ENCODE measurements at places on chromosomes 1 and 21.

- peak; percentile 54 for DNase-seq
Measured at GRCh38 chr1:215082532-215083382, at the start of gene KCNK2. TSS of gene KCNK2 (plus strand) at chr1:215082737. CDS start at chr1:215083386, 649 bp downstream.

GRCh38 chr21:32096411-32096810 is 182.4 kb downstream of the MIS18A start:
- DNase-seq = no peak

- DNase-seq = no peak
Measured at GRCh38 chr21:32349333-32349944, 43.4 kb downstream of the URB1 start.

- DNase-seq = no peak
Measured at GRCh38 chr1:243471026-243471685, 215.3 kb downstream of the SDCCAG8 start.

- no peak for DNase-seq
Measured at GRCh38 chr1:28259934-28260802, 850 bp downstream of the SESN2 start.

- DNase-seq = no peak
Measured at GRCh38 chr1:220544901-220545303, 17.0 kb downstream of the MARK1 start.

- no peak for DNase-seq
Measured at GRCh38 chr1:205310976-205311704, 10.4 kb downstream of the NUAK2 start.

DNA sequence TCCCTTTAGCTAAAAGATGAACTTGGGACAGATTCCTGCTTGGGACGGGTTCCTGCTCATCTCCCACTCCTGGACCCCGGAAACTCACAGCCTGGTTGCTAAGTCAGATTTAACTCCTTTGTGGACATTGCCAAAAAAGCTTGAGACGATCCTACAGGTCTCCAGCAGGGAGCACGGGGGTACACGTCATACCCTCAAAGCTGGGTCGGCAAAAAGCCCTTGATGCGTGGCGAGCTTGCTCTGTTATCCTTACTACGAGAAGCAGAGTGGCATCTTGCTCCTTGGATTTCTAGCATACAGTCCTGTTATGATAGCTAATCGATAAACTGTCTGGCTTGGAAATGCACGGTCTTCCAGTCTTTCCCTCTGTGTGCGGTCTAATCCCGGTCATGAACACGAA is 60.8 kb upstream of the KRTAP19-8 start:
- DNase-seq = no peak

DNA sequence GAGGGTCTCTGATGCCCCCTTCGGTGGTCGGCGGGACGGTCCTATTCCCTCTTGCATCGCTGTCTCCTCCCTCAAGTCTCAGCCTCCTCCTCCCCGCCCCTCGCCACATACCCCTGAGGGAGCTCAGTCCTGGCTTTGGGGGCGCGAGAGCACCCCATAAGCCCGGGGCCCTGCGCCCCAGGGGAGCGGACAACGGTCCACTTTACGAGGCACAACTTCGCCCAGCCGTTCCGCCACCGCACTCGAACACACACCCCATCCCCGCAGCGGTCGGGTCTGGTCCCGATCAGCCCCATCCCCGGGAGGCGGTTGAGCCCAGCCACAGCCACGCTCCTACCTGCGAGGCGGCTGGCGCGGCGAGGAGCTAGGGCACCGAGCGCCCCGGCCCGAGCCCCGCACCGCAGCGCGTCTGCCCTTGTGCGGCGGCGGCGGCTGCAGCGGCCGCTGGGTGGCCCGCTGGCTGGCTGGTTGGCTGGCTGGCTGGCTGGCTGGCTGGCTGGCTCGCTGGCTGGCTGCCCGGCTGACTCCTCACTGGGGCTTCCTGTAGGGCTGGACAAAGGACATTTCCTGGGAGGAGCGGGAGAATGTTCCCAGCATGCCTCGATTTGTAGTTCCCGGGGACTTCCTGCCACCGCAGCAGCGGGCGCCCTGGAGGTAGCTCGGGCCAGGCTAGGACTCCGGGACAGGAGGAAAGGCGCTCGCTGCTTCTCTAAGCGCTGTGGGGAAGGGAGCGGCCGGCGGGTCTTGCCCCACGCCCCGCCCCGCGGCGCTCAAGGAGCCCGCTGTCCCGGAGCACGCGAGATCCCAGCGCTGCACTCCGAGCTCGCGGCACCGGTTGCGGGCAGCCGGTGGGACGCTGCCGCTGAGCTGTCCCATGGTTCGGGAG is at the start of gene ZNF697:
ZNF697 (minus strand) TSS at position 533 of the 886 bp plus-strand sequence. CDS start 22,166 bp downstream, outside the sequence.
- peak; percentile 90 for DNase-seq

GRCh38 chr1:201424146-201424545 is 2.6 kb upstream of the TNNI1 start:
- DNase-seq = no peak

- DNase-seq = no peak
Measured at GRCh38 chr1:208145167-208145566, 99.0 kb downstream of the PLXNA2 start.

- no peak for DNase-seq
Measured at GRCh38 chr1:158930504-158930903, 848 bp upstream of the PYHIN1 start.

DNA sequence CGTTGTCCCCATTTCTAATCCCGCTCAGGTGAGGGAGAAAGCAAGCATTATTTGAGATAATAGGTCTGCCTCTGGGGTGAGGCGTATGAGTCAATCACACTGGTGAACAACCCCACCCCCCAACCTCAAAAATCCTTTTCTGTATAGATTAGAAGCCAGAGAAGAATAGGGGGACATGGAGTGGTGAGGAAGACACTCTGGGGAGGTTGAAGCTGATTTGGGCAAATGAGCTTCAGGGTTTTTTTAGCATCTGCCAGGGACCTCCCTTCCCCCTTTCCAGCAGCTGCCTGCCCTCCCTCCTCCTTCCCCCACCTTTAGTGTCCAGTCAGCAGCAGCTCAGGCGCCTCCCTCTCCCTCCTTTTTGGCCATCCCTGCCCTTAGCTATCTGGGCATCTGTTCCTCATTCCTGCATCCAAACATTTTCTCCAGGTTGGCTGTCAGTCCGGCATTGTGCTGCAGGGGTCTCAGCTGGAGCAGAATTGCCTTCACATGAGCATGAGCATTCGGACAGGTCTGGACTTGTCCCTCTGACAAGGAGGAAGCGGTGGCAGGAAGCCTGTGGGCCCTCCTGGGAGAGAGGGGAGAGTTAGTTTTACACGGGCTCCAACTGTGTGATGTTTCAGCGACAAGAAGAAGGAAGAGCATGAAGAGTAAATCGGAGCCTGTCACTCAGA is 30.8 kb upstream of the PTGFRN start:
- peak; percentile 71 for DNase-seq

- no peak for DNase-seq
Measured at GRCh38 chr1:231781892-231782291, 155.3 kb downstream of the DISC1 start.

GRCh38 chr1:119011706-119012105 is 23.6 kb upstream of the TBX15 start:
- no peak for DNase-seq

GRCh38 chr1:236107121-236107907 is 35.0 kb upstream of the GPR137B start:
- DNase-seq = no peak

- peak; percentile 37 for DNase-seq
Measured at GRCh38 chr1:94805912-94806311, 14.2 kb upstream of the SLC44A3 start.

- DNase-seq = no peak
Measured at GRCh38 chr1:100377590-100378361, 25.5 kb downstream of the CDC14A start.

DNA sequence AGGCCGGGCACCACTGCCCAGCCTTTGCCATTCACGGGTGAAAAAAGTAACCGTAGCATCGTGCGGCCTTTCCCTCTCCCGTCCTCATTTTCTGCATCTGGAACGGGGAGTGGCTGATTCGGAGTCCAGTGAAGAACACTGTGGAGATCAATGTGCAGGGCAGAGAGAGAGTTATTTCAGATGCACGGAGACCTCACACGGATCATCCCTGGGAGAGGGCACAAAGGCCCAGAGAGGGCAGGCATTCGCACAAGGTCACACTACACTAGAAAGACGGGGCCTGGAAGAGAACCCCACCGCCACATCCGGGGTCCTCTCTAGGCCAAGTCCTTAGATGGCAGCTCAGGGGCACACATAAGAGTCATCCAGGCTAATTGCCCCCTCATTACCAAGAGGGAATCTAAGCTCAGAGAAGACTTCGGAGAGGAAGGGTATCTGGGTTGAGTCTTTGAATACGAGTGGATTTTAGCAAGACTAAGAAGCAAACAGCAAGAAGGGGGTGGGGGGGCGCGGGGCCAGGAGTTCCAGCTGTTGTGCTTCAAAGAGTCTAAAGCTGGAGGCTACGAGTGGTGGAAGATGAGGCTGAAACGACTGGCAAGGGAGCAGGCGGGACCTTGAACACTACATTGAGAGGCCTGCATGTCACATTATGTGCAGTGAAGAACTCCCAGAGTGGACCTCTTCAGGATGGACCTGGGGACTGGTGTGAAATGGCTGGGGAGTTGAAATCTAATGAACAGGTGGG is 857 bp downstream of the GPX7 start:
- DNase-seq = no peak

- DNase-seq = no peak
Measured at GRCh38 chr1:96882096-96882495, 160.5 kb downstream of the PTBP2 start.

DNA sequence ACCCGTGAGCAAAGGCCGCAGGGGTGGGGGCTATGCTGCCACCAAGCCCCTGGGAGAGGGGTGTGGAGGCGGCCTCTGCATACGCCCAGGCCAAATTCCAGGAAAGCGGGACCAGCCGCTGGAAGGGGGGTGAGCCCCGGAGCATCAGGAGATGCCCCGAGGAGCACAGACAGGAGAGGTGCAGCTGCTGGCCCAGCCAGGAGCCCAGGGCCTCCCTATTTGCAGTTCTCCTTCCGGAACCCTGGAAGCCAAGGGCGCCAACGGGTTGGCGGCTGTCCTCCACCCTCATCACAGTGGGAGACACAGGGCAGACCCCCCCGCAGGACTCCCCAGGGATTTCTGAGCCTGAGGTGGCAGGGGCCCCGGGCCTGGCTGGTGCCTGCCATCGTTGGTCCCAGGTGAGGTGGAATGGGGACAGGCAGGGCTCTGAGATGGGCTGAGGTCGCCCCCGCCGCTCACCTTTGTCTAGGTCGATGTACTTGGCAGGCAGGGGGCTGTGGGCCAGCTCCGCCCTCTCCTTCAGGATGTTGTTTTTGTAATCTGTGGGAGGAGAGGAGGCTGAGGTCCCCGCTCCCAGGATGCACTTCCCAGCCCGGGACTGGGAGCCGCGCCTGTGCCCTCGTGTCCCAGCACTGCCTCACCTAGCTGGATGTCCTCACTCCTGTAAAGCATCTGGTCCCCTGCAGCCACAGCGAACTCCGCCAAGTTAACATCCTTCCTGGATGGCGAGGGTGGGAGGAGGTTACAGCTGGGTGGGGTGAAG is 4.4 kb upstream of the DVL1 start:
- no peak for DNase-seq

- no peak for DNase-seq
Measured at GRCh38 chr1:43716559-43717281, 9.4 kb downstream of the ST3GAL3 start.

DNA sequence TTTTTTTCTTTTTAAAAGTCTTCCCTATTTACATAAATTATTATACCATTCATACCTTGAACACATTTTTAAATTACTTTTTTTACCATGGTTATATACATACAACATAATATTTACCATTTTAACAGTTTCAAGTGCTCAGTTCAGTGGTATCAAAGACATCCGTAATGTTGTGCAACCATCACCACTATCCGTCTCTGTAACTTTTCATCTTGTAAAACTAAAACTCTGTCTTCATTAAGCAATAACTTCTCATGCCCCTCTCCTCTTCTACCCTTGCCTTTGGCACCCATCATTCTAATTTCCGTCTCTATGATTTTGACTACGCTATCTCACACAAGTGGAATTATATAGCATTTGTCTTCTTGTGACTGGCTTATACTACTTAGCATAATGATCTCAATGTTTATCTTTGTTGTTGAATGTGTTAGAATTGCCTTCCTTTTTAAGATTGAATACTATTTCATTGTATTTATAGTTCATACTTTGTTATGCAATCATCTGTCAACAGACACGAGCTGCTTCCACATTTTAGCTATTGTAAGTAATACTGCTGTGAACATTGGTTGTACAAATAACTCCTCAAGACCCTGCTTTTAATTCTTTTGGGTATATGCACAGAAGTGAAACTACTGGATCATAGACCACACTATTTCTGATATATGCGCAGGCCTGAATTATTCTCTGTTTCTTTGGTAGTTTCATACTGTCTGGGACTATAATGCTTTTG is 689.5 kb upstream of the NCAM2 start:
- DNase-seq = no peak

DNA sequence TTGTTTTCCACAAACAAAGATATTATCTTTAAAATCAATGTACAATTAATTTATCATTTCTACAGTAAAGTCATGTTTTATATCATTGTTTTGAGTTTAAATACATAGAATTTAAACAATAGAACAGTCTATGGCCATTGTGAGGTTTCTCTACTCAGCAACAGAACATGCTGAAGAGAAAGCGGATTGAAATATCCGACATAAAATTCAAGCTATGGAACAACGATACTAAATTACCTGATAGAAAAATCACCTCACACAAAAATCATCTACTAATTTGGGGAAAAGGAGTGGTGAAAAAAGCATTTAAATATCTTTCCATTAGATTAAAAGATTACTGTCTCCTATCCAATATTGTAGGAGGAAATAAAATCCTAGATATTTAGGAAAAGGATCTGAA is 12.6 kb downstream of the CDKN2C start:
- peak; percentile 32 for DNase-seq

DNA sequence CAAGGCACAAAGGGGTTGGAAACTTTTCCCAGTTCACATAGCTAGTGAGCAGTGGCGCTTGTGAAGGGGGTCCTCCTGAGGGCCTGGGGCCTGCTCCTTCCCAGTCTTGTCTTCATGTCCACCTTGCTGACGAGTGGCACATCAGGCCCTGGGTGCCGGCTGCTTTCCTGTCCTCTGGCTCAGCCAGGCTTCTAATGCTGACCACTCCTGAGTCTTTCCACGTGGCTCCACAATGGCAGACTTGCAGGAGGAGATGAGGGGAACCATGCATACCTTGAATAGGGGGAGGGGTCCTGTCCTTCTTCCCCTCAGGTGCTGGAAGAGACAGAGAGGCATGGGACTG is 38.7 kb downstream of the MAPKAPK2 start:
- no peak for DNase-seq

GRCh38 chr1:35932158-35932636 is 1.3 kb downstream of the AGO3 start:
- no peak for DNase-seq

DNA sequence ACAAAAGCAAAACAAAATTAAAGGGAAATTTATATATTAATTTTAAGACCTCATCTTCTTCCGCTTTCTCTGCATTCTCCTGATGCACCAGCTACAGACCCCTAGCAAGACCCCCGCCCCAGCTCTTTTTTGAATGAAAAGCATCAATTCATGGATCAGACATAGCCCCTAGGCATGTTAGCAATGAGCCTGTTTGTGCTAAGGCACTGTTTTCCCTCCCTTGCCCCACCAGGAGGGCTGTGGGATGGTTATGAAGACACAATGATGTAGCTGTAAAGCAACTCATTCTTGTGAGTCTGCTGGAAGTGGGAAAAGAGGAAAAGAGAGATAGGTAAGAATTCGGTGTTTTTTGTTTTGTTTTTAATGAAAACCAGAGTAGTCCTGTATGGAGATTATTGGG is 88.5 kb upstream of the ZBTB18 start:
- no peak for DNase-seq

- no peak for DNase-seq
Measured at GRCh38 chr1:93704052-93704451, 22.4 kb upstream of the BCAR3 start.

GRCh38 chr1:14941864-14942263 is 211.7 kb upstream of the TMEM51 start:
- no peak for DNase-seq
